8988T (cell line): ENCODE measurements at places on chromosomes 12 and 14.

DNA sequence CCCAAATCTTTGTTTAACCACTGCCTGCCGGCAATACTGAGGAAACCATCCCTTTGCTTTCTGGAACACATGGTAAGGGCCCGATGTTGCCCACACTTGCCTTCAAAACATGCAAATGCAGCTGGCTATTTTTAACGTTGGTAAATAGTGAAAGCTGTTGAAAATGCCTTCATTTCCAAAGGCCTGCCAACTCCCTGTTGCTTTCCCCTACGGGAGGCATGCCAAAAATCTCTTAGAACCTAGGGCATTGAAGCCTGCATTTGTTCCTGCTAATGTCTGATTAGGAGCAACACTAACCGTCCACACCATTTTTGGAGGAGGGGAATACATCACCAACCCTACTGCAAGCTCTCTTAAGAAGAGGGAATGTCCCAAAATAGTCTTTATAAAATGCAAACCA, 152.6 kb upstream of the NOS1 start:
- no peak for DNase-seq

DNA sequence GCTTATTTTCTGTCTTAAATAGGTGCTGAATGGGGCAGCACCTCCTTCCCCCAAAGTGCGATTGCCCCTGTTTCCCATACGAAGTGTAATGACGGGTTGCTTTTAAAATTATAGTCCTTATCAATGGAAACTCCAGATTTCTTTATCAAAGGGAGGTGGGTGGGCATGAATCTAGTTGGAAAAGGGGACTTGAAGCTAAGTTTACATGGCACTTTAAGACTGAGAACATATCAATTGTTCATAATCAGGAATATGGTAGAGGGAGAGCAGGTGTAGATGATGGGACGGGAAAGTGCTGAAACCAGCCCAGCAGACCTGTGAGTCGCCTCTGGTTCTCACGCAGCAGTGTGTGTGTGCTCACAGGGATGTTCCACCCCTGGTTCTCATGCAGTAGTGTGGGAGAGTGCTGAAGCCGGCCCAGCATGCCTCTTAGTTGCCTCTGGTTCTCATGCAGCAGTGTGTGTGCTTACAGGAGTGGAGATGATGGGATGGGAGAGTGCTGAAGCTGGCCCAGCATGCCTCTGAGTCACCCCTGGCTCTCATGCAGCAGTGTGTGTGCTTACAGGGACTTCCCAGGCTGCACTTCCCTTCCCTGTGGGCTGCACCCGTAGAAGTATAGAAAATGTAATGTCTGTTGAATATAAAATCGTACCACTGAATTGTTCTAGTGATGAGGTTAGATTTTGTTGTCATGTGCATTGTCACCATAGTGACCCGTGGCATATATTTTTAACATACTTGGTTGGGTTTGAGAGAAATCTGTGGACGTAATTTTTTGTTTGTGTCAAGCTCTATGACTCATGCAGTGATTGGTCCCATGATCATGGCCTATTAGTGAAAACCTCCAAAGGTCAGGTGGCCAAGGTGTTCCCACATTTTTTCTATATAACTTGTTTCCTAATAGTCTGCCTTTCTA, 51.6 kb downstream of the GPATCH2L start:
- DNase-seq, result peak; percentile 11

DNA sequence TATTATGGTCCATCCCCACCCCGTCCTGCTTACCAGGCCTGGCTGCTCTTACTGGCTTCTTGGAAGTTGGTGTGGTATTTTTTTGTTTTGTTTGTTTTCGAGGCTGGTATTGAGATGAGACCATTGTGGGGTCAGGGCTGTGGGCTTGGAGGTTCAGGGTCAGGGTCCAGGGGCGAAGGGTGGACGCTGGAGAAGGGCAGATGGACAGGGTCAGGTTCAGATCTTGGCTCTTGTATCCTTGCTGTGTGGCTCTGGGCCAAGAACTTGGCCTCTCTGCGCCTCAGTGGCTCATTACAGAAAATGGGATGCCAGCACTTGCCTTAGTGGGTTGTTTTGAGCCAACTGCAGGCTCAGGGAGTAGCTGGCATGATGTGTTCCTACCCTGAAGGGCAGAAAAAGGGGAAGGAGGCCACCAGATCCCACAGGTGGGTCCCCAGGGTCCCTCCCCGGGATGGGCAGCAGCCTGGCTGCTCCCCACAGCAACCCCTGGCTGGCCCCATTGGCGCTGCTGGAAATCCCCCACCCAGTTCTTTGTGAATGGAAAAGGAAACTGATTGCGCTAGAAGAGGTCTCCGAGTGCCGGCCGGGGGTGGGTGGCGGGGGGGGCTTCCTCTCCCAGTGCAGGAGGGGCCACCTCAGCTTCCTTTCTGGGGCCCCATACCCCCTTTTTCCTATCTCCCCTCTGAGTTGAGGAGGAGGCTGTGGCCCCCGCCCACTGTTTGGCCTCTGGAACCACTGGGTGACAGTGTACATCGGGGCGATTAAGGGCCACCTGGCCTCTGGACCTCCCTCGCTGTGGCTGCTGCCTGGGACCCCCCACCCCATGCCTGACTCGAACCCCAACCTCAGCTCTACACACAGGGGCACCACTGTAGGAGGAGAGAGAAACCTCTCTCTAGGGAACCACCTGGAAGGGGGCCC, 25.0 kb downstream of the SH2B3 start:
- no peak for DNase-seq

DNA sequence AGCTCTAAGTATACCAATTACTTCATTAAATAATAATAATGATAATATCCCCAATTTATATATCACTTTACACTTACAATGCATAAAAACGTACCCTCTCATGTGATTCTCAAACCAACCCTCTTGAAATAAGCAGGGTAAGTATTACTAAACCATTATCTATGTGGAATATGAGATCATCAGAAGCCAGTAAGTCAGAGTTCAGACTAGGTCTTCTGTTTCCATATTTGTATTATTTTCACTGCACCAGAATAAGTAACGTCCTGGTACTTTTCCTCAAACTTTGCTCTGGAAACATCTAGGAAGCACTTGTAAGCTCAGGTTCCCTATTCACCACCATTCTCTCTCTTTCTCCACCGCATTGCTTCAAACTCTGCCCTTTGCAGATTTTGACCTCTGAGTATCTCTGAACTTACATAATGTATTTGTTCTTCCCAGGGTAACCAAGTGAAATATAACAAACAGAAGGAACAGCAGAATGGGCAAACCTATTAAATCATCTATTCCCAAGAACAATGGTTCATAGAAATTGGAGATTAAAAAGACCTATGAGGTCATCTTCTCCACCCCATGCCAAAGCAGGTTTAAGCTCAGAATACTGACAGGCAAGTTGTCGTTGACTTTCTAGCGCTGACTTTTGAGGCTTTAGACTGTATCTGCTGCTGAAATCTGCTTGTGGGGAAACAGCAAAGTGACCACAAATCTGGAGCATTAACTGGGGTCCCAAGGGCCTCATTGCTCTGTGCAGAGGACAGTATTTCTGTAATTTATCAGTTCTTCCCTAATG, 161.3 kb upstream of the FAR2 start:
- no peak for DNase-seq

DNA sequence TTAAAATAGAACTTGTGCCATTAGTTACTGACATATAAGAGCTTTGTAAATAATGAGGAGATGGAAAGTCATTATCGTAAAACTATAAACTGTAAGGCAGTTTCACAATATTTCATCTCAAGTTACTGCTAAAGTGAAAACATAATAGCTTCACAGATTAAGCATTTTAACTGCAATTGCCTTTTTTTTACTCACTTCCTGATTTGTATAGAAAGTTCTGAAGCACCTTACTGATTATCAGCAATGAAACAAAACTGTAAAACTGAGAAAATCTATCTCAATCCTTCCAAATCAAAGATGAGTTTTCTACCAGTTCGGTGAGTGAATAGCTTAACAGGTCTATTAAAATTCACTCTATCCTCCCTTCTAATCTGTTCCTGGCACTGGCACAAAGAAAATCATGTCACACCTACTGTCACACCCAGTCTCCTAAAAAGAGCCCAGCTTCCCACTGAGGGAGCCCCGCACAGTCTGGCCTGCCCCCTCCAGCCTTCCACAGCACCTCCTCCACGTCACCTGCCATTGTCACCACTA, 161.4 kb upstream of the ABCD2 start:
- DNase-seq, result no peak

DNA sequence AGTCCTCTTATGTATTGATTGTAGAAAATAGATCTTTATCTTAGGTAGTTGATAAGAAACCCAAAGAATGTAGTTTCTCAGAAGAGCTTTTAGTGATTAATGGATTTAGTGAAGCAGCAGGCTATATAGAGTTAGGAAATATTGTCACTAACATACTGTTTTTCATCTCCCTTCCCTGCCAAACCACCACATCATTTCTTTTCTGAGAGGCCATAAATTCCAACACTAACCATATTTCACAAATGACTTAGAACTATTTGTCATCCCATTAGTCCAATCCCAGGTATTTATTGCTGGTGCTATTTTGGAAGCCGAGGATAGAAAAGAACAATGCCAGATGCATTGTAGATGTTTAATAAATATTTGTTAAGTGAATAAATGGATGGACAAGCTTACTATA, 185.7 kb downstream of the KICS2 start:
- DNase-seq, result no peak

DNA sequence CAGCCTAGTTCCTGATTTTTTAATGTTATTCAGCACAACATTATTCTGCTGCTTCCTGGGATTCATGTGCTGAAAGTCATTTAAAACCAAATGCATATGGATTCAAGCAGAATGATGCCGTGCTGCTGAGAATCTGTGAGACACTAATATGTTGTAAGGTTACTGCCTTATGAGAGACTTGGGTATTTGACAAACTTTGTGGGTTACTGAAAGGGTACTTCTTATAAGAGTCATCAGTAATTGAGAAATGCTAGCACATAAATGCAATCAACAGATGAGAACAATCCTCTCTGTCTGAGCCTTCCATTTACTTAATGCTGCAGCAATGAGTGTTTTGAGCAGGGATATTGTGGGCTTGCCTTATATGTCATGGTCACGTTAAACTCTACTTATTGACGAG, 175.7 kb downstream of the NPAS3 start:
- DNase-seq, result no peak

DNA sequence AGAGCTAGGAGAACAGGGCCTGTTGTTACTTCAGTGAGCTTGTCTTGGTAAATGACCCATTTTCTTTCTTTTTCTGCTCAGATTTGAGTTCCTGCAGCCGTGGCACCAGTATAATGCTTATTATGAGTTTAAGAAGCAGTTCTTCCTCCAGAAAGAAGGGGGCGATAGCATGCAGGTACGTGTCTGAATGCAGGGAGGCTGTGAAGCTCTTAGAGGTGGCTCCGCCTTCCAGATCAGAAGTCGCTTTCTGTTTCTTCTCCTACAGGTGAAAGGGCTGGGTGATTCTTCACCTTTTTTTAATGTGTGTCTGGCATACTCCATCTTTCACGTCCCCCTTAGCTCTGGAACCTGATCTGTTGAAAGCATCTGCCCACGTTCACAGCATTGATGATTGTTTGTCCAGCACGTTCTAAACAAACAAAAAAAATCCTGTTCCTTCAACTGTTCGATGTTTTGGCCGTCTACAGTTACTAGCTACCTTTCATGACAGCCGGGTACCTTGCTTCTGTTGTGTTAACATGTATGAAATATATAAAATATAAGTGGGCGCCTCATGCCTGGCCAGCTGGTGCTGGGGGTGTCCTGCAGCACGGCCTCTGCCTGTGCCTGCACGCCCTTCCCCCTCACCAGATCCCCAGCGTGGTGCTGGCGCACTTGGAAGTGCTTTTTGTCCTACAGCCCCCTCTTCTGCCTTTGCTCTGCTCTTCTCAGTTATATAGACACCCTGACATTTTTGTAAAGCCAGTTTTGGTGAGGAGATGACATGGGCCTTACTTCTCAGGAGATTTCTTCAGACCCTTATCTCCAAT, 44.6 kb downstream of the SFSWAP start:
- DNase-seq, result peak; percentile 46

- DNase-seq, result no peak
These were observed 90.2 kb upstream of the SLC38A2 start for GRCh38 chr12:46462641-46463355.
